T-helper 1 cell (primary cell): ENCODE measurements at places on chromosomes 12 and 14.
A peak's percentile ranks its signal among the peaks of the same experiment; 100 is the strongest.

GRCh38 chr14:50062438-50063085 is 53.8 kb downstream of the VCPKMT start:
- DNase-seq = peak; percentile 51

DNA sequence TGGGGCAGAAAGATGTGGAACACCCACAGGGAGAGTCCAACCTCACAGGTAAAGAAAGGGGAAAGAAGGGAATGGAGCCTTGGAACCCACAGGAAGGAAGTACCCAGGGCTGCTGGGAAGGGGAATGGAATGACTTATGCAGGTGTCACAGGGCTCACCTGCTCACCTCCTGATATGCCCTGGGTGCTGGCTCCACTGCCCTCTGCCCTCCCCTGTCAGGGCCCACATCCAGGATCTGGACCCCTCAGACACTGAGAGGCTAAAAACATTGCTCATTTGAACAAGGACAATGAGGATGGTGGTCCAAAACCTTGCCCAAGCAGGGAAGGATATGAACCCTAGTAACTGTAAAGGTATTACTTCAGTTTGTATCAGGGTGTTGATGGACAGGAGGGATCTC is 19.3 kb downstream of the ZBTB39 start:
- no peak for DNase-seq

GRCh38 chr12:1185460-1186182 is 194.6 kb downstream of the ERC1 start:
- no peak for DNase-seq

- no peak for DNase-seq
Observed at GRCh38 chr12:74539765-74540526, 2.3 kb downstream of the ATXN7L3B start.

GRCh38 chr12:7108003-7108795 is 815 bp downstream of the C1RL start:
- DNase-seq = peak; percentile 88

DNA sequence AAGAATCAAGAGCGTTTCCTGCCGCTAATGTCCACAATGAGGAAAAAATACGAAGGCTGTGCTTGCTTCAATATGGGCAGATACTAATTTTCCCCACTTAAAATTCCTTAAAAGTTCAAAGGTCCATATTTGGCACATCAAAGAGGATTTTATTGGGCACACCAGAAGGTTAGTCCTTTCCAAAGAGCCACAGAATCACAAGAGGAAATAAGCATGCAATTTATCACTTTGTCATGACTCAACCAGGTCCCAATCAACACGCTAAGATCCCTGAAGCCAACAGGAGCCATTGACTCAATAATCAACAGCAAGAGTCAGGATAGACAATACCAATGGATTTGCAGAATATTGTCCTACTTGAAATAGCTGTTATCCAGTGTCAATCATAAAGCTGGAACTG is 80.6 kb downstream of the MAP1LC3B2 start:
- no peak for DNase-seq

GRCh38 chr14:94600148-94600545 is 12.0 kb upstream of the SERPINA3 start:
- no peak for DNase-seq

GRCh38 chr12:69028941-69029729 is 96.2 kb upstream of the CPM start:
- no peak for DNase-seq

DNA sequence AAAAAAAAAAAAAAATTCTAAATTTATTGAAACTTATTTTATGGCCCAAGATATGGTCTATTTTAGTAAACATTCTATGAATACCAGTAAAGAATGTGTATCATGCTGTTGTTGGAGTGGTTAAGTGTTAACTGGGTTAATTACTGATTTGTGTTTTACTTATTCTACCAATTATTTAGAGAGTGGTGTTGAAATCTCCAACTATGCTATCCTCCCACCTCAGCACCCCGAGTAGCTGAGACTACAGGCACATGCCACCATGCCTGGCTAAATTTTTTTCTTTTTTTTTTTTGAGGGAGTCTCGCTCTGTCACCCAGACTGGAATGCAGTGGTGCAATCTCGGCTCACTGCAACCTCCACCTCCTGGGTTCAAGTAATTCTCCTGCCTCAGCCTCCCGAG is 72.2 kb downstream of the R3HDM2 start:
- no peak for DNase-seq

DNA sequence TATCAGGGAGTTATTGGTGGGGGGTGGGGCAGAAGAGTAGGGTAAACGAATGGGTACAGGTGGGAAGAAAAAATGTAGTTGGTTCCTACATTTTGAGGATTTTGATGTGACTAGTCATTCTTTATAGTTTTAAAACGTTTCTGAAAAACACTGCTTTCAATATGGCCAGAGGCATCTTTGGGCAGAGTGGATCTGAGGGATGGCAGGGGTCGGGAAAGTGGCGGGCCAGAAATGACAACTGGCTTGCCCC is 527 bp upstream of the ATP23 start:
- DNase-seq = no peak

DNA sequence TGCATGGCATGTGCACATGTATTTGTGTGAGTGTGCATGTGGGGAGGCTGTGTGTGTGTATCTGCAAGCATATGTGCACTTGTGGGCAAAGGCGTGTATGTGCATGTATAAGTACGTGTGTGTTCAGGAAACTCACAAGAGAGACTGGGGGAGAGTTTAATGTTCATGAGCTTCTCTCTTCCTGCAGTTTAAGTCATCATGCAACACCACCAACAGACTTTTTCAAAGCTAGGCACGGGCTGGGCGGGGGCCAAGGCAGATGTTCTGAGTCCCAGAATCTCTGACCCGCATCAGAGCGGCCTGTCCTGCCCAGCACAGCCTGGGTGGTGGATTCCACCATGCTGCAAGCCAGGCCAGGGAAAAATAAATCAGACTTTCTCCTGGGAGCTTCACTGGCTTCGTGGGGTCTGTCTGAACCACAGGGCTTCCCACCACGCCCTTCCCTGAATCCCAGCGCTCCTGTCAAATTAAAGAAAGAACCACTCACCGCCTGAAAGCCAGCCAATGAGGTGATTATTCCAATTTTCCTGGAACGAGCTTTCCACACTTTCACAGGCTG is 75.7 kb downstream of the PITPNM2 start:
- no peak for DNase-seq

DNA sequence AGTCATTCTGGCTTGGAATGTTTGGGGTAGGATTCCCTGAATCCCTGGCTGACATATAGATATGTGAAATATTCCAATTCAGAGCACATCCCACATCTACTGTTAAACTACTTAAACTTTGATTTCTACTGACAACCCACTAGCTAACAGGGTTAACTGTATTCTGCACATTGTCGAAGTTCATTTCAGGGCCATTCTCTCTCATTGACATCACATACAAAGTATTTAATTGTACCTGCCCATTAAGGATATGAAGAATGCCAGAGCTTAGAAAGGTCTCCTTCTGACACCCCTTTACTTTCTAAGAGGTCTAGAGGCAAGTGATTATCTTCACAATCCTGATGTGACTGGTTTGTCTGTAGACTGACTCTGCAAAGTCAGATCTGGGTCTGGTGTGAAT is 2.8 kb upstream of the DCN start:
- no peak for DNase-seq

DNA sequence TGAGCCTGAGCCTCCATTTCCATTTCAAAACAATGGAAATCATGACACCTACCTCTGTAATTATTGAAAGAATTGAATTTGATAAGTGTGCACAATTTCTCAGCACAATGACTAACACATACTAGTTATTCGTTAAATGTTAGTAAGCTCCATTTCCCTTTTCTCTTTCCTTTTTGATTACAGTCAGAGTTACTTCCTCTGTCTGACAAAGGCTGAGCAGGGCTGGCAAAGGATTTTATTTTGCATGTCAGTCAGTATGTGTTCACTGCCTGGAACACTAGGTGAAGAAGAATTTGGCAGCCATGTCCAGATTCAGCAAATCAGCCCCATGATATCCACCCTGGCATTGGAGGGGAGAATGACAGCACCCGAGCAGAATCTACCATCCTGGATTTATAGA is 12.2 kb upstream of the RHOJ start:
- DNase-seq = no peak

DNA sequence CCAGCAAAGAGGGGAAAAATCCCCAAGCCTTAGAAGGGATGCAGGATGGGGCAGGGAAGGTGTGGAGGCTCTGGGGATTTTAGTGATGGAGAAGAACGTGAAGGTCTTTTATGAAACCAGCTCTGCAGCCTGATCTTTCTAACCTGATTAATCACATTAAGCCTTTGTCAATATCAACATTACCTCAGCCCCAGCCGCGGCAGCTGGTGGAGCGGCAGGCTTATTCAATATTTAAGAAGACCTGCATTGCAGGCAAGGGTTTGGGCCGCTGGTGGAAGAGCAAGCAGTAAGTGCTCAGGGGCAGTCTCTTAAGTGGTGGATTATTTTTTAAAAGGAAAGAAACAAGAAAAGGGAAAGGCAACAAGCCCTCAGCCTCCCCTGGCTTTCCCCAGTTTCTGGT is 16.6 kb downstream of the RPH3A start:
- DNase-seq = no peak

DNA sequence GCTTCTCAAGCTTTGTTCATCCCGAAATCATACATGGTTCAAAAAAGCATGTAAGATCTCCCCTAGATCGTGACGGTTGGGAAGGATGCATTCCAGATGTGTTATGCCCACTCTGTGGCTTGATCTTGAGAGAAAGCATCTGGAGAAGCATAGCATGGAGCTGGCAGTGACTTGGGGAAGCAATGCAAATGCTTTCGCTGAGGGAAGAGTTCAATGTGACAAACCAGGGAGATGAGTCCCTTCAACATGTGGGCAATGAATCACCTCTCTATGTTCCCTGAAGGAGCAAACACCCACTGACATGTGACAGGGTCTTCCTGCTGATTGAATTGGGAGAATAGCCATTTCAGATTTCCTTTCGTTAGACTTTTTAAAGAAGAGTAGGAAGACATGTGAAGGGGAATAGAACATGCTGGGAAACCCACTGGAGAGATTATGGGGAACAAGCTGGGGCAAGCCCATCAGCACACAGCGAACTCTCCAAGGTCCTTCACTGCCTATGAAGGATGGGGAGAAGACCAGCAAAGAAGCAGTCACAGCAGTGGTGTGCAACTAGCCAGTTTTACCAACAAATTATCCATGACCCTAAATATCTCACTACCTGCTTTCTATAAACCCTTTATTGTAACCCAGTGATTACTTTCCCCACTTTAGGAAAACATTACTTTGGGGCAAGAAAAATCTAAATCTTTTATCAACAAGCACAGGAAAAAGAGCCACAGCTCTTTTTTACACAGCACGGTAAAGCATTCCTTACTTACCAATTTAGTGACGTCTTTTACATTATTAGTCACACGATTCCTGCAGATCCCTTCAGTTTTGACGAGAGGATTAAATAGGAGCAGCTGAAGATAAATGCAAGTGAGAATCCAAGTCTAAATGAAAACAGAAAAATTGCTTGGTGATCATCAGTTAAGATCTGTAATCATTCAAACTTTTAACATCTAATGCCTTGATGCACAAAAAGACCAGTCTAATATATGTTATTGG is 35.0 kb downstream of the KITLG start:
- no peak for DNase-seq

- DNase-seq = no peak
Observed at GRCh38 chr12:55385891-55386290, 14.4 kb upstream of the OR6C65 start.

DNA sequence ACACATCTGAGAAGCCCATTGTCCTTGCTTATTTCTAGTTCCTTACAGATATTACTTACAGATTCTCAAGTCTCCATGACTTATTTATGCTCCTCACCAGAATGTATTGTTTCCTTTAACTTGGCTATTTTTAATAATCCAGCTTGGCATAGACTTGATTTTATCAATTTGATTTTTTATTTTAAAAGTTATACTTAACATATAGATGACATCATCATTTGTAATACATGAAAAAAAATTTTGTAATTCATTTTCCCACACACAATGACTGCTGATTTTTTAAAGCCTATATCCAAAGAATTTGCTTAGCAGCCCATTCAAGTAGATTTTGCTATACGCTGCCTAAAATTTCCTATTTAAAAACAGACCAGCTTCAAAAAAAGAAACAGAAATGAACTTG is 39.8 kb downstream of the PTPRR start:
- DNase-seq = no peak

DNA sequence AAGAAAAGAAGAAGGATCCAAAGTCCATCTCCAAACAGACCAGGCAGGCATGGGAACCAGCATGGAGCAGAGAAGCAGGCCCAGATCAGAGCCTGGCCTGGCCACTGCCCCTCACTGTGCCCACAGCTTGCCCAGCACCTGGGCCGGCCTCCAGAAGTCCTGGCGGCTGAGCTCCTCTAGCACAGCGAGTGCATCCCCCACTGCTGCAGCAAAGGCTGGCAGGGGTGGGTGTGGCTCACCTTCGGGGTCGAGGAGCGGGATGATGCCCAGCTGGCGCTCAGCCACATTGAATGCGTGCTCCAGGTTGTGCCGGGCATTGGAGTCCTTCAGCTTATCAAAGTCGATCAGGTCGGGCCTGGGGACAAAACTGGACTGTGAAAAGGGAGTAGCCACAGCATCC is 78.7 kb downstream of the SPTB start:
- DNase-seq = no peak

DNA sequence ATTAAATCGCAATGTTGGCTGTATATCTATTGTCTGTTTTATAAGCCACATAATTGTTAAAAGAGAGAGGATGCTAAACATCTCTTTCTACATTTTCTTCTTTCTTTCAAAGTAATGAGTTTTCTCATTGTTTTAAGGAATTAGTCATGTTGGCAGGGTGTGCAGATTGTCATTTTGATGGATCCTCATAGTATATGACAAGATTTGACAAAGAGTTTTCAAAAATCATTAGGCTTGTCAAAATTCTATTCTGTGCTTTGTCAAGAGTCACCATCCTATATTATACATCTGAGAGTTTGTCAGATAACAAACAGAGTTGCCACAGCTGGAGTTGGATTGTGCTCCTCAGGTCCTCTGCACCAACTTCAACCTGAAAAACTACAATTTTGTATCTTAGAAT is 35.4 kb upstream of the APPL2 start:
- no peak for DNase-seq

DNA sequence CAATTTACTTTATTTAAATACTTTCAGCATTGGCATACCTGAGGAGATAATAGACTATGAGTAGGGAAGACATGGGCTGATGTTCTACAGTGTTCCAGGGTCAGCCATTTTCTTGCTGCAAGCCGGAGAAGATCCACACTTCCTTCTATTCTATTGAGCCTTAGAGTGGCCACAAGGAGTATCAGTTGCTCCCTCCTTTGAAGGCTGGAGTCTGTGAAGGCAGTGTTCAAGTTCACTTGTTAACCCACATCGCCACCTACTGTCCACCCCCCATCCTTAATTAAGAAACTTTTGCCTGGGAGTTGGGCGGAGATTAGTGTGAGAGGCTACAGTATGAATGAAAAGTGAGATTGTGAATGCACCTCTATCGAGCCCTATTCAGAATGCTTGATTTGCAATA is 666.6 kb downstream of the NRXN3 start:
- no peak for DNase-seq

- no peak for DNase-seq
Observed at GRCh38 chr14:56664811-56665421, 85.3 kb downstream of the TMEM260 start.

- no peak for DNase-seq
Observed at GRCh38 chr14:63212209-63212608, 8.0 kb downstream of the RHOJ start.

GRCh38 chr12:67474934-67475620 is 173.5 kb upstream of the DYRK2 start:
- DNase-seq = no peak
